ENCODE measurements at places on chromosomes 2 and 18.
A peak's percentile ranks its signal among the peaks of the same experiment; 100 is the strongest.

- DNase-seq, result no peak
Observed at GRCh38 chr2:217801711-217802110, 201.1 kb downstream of the TNS1 start.

GRCh38 chr2:108182489-108182888, 57.3 kb upstream of the SULT1C3 start:
- no peak for DNase-seq

DNA sequence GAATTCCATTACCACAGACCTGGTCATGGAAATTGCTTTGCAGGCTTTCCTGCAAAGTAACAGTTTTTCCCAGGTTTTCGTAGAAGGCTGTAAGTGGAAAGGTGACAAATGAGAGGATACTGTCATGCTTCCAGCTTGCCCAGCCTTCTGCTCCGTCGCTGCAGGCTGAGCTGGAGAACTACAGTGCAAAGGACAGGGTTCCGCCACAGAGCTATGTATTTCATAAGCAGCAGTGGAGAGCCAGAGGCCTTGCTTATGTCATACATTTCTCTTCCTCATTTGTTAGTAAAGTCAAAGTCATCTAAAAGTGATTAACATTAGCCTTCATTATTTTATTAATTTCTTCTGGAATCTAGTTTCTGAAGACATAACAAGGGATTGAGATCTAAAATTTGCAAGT, 72.9 kb upstream of the RBM44 start:
- no peak for DNase-seq

GRCh38 chr2:162111958-162112850, 38.2 kb upstream of the DPP4 start:
- DNase-seq, result no peak

DNA sequence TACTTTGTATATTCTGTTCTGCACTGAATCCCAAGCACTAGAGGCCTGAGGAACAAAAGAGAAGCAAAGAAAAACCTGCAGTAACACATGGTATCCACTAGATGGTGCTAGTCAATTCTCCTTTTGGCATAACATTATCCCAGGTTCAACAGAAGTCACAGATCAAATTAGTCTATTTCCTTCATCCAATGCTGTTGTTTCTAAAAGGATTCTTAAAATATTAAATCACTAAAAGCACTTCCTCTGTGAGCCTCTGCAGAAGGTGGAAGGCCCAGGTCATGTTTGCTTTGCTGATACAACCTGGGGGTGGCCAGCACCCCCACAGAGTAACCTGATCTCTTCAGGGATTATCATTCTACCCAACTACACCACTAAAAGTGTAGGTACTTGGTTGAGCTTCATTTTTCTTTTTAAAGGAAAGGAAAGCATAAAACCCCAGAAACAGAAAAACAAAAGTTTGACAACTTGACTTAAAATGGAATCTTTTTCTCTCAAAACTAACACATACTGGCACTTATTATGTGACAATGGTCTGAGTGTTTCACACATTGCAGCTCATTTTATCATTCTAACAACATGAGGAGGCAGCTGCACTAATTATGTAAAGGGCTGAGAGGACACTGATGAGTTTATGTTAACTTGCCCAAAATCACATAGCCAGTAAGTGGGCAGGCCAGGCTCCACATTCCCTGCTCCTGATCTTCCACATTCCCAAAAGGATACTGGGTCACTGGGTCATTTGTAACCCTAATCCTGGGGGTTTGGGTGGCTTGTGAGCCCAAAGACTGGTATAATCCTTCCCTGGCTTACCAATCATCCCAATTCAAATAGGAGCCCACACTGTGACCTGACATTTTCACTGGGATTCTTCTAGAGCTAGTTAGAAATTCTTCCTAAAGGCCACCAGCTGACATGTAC, 66.8 kb upstream of the DNER start:
- no peak for DNase-seq

GRCh38 chr18:79583984-79584401, 95.6 kb upstream of the CTDP1 start:
- DNase-seq, result no peak

DNA sequence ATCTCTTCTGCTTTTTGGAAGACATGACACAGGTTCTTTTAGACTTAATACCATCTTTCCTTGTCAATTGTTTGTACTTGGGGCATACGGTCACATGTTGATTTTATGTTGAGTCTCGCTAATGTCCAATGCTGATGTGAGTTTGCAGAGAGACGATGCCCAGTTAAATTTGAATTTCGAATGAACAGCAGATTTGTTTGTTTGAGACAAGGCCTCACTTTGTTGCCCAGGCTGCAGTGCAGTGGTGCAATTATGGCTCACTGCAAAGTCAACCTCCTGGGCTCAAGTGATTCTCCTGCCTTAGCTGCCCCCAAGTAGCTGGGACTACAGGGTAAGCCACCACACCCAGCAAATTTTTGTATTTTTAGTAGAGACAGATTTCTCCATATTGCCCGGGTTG, 473.5 kb downstream of the RIT2 start:
- no peak for DNase-seq

DNA sequence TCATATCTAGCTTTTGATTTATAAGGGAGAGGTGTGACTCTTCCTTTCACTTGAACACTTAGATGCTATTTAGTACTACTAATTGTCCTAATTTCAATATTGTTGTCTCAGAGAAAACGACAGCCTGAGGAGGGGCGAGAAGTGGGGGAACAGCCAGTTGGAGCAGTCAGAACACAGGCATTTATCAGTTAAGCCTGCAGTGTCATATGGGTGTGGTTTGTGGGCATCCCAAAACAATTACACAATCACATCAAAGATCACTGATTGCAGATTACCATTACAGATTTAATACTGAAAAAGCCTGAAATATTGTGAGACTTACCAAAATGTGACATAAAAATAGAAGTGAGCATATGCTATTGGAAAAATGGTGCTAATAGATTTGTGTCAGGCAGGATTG, 15.8 kb downstream of the TMEM131 start:
- DNase-seq, result no peak

- DNase-seq, result no peak
Observed at GRCh38 chr18:29488617-29489016, 1311.7 kb upstream of the CDH2 start.

DNA sequence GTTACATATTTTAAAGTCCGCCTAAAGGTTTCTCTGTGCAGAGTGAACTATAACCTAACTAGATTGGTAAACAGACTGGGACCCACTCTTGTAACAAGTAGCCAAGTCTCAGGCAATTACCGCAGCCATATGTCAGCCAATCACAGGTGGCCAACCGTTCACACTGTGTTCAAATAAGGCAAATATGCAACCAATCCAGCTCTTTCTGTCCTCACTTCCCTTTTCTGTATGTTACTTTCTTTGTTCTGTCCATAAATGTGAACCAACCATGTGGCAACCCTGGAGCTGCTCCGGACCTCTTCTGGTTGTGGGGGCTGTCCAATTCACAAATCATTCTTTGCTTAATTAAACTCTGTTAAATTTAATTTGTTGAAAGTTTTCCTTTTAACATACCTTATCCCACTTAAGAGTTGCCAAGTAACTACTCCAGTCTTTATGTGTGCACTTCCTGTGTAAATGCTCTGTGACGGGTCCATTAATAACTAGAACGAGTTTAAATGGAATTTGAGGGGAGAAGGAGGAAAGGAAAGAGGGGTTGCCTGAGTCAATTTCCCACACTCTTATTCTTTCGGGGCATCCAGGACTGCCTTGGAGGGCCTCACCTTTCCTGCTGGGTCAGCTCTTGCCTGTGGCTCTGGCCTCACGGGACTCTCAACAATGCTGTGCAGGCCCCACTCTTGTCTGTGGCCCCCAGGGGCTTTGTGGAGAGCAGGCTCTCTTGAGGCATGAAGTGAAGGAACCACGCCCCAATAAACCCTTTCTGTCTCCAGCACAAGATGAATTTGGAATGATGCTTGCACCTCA, 6.6 kb upstream of the RPL37A start:
- DNase-seq, result no peak

GRCh38 chr2:113390124-113390849, 47.2 kb upstream of the ZNG1B start:
- peak; percentile 29 for DNase-seq

DNA sequence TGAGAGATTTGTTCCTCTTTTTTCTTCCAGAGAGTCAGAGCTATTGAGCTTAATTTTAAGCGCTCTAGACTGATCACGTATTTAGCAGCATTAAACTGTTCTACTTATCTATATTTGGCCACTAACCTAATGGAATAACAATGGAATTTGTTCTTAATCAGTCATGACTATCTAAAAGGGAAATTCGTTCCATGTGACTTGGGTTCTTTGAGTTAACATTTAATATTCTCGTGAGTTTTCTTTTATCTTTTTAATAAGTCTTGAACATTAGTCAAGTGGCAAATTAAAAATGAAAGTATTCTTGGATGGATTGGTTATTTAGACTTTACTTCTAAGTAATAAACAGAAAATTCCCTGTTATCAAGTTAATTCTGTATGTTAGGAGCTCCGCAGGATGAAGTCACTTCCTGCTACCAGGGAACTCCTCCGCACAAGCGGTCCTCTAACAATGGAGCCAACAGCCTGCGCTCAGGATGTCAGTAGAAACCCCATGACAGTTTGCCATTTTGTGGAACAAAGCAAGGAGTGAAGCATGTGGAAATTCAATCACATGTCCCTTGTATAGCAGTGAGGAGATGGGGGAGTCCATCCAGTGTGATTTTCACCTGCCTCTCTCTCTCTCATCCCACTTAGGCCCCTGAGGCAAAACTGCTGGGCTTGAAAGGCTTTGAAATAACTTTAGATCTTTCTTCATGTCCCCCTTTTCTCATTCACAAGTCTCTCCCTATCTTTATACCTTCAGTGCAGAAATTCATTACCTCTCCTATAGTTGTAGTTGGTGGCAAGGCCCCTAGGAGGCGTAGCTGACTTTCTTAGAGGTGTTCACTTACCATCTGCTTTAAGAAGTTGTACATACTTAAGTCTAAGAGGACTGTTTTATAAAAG, 138.1 kb downstream of the WDR7 start:
- no peak for DNase-seq

All from stimulated activated CD8-positive, alpha-beta memory T cell treated with anti-CD3 and anti-CD28 coated beads, Interleukin-4, amount 100 ng/mL, for 1 hour (primary cell).